ENCODE measurements at places on chromosomes 16 and 17.

DNA sequence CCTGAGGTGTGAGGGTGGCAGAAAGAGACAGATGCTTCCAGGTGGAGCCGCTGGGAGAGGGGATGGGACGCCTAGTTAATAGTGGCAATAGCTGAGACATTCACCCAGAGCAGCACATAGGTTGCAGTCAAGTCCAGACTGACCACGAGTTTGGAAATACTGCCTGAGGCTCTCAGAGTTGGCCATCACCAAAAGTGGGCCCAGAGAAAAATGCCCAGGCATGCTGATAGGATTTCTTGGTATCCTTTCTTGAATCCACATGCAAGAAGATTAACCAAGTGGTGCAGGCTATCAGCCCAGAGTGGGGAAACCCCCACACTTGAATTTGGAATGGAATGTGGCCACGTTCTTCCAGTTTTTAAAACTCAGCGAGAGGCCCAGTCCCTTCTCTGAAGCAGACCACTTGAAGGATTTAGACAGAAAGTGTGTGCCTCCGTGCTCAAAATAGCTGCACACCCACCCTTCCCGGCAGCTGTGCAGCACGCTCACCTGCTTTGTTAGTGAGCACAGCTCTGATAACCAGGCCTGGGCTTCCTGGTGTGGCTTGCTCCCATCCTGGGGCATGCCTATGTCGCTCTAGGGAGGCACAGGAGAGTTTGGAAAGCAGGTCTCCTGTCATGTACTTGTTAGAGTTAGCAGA lies 35.7 kb downstream of the PLD6 start:
- no peak for DNase-seq

GRCh38 chr17:65071861-65072260 lies 15.3 kb upstream of the GNA13 start:
- no peak for DNase-seq

DNA sequence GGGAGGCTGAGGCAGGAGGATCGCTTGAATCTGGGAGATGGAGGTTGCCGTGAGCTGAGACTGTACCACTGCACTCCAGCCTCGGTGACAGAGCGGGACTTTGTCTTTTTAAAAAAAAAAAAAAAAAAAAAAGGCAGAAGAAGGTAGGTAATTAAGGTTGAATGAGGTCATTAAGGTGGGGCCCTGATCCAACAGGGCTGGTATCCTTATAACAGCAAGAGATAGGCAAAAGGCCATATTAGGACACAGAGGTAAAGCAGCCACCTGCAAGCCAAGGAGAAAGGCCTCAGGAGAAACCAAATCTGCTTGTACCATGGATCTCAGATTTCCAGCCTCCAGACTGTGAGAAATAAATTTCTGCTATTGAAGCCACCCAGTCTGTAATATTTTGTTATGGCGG lies 60.3 kb downstream of the SPAG9 start:
- no peak for DNase-seq

DNA sequence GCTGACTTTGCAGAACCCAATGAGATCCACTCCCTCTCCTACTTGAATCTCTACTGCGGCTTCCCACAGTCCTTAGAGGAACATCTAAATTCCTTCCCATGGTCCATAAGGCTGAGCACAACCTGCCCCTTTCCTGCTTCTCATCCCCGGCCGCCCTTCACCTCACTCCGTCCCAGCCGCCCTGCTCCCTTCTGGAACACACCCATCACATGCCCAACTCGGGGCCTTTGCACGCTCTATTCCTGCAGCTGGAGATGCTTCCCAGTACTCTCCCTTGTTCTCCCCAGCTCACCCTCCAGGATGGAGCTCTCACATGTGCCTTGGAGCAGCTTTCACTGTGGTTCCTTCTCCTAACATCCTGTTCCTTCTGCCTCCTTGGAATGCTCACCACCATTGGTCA lies 23.6 kb downstream of the NKD1 start:
- no peak for DNase-seq

- DNase-seq, result no peak
Measured at GRCh38 chr17:72631949-72632684, 460.4 kb downstream of the SLC39A11 start.

- DNase-seq, result no peak
Measured at GRCh38 chr17:564526-565065, 150.0 kb downstream of the VPS53 start.

DNA sequence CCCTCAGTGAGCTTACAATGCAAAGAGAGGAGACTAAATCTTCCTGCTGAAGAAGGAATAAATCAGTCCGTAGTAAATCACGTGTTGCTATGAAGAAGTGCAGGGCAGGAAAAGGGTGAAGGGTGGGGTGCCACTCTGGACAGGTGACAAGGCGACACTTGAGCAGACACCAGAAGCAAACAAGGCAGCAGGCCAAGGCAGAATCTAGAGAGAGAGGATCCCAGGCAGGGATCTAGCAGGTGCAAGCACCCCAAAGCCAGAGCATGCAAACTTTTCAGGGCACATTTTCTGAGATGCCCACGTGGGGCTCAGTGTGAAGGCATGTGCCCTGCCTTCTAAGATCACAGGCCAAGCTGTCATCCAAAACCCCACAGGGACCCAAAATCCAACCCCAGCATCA lies 193.3 kb downstream of the ZNF423 start:
- no peak for DNase-seq

All from suppressor macrophage treated with lipopolysaccharide for 1 hour (primary cell).